Stimulated activated naive B cell treated with anti-CD40 and anti-IgM and Interleukin-4, amounts not matched to agents 10 μg/mL and 1 μg/mL and 100 μg/mL, for 72 hours (primary cell): ENCODE measurements at places on chromosomes 3 and 15.

DNA sequence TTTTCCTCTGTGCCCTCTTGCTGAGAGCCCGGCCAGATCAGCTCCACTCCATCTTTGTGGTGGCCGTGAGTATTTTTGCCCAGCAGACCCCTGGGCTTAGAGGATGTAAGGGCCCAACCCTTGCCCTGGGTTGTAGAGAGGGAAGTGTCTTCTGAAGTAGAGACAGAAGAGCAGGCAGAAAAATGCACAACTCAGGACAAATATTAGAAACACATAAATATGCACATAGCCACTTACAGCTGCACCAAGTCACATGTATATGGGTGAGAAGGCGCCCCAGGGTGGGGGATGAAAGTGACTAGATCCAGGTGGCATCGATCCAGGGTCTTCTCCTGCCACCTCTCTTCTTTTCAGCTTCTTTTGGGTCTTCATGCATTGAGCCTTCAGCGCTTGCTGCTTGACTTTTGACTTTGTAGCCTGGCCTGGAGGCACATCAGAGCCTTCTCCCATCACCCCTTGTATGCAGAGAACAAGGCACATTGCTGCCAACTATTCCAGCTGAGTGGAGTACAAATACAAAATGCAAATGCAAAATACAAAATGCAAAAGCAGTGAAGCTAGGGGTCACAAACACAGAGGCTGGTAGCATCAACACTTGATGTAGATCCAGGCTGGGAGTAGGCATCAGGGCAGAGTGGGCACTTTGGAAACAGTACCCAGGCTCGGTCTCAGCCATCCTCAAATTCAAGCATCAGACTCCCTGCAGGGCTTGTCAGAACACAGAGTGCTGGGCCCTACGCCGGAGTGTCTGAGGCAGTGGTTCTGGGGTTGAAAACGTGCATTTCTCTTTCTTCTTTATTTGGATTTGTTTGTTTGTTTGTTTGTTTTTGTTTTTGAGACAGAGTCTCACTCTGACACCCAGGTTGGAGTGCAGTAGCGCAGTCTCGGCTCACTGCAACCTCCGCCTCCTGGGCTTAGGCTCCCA lies 133.0 kb downstream of the ASB7 start:
- DNase-seq: no peak
- no peaks in the 10 kb centered on the region for H3K36me3 ChIP-seq
- H3K27ac ChIP-seq: no peak overlapping the region
- H3K4me1 ChIP-seq: no peaks in the 10 kb centered on the region
- no peak overlapping the region for H3K4me3 ChIP-seq

DNA sequence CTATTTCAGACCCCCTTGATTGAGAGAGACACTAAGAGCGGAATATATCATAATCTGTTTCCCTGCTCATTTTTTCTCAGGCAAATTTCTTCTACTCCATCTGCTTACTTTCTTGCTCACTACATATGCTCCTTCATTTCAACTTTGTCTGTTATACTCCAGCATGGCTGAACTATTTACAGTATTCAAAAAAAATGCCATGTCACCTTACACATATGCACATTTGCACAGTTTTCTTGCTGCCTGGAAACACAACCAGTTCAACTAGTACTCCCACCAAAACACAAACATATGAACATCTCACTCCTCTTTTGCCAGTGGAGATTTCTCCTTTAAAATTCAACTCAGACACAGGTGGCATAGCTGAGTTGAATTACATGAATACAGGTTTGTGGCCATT lies 1142.1 kb upstream of the CADM2 start:
- no peaks in the 10 kb centered on the region for H3K4me1 ChIP-seq
- no peaks in the 10 kb centered on the region for H3K27me3 ChIP-seq
- H3K36me3 ChIP-seq: no peaks in the 10 kb centered on the region
- no peak overlapping the region for H3K4me3 ChIP-seq

DNA sequence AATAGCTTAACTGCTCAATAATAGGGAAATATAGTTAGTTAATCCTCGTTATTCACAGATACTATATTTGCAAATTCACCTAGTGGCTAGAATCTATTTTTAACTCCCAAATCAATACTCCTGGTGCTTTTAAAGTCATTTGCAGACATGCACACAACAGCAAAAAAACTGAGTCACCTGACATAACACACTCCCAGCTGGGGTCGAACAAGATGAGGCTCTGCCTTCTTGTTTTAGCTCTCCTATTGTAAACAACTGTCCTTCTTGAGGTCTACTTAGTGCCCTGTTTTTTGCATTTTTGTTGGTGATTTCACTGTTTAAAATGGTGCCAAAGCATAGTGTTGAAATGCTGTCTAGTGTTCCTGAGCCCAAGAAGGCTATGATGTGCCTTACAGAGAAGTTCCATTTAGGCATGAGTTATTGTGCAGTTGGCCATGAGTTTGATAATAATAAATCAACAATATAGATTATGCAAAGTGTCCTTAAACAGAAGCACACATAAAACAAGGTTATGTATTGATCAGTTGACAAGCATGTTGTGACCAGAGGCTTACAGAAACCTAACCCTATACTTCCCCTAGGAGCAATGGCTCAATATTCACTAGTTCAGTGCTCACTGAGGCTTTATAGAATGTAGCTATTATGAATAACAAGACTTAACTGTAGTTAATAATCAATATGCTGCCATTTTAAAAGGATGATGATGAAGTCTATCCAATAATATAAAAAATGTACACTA lies 18.6 kb downstream of the MAP3K13 start:
- H3K27ac ChIP-seq: no peak overlapping the region
- no peak for DNase-seq
- H3K4me1 ChIP-seq: no peaks in the 10 kb centered on the region
- H3K4me3 ChIP-seq: no peak overlapping the region
- H3K36me3 ChIP-seq: no peaks in the 10 kb centered on the region

DNA sequence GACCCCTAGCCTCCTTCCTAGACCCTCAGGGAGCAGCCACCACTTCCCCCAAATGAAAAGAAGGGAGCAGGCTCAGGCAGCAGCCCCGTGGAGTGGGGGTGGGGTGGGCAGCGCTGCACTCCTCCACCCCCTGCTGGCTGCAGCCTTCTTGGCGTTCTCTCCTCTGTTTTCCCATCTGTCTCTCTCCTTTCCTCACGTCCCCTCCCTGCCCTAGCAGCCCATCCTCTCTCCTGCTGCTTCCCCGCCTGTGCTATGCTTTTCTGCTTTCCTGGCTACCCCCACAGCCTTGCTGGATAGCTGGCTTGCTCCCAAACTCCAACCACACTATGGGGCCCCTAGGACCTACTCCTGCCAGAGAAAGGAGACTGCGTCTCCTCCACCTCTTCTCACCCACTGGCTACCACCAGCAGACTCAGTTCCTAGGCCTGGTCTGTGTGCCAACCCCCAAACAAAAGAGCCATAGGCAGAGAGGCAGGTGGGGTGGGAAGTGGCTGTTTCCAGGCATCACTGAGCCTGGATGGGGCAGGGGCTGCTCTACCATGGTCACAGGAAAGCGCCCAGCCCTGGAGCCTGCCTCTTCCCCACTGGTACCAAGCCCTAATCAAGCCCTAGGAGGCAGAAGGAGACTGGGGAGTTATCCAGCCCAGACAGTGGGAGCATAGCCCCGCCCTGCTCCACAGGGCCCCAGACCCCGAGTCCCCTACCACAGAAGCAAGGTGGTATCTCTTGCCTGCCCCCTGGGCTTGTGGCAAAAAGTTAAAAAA lies 3.4 kb upstream of the DISP2 start:
- H3K27ac ChIP-seq: no peak overlapping the region
- H3K4me1 ChIP-seq: peaks cover 8% of the 10 kb centered on the region
- H3K36me3 ChIP-seq: no peaks in the 10 kb centered on the region

GRCh38 chr3:95655363-95655986 lies 1158.9 kb upstream of the EPHA6 start:
- no peak overlapping the region for H3K27ac ChIP-seq
- DNase-seq: no peak
- H3K27me3 ChIP-seq: no peaks in the 10 kb centered on the region
- no peaks in the 10 kb centered on the region for H3K36me3 ChIP-seq
- H3K4me1 ChIP-seq: no peaks in the 10 kb centered on the region
- no peak overlapping the region for H3K4me3 ChIP-seq

DNA sequence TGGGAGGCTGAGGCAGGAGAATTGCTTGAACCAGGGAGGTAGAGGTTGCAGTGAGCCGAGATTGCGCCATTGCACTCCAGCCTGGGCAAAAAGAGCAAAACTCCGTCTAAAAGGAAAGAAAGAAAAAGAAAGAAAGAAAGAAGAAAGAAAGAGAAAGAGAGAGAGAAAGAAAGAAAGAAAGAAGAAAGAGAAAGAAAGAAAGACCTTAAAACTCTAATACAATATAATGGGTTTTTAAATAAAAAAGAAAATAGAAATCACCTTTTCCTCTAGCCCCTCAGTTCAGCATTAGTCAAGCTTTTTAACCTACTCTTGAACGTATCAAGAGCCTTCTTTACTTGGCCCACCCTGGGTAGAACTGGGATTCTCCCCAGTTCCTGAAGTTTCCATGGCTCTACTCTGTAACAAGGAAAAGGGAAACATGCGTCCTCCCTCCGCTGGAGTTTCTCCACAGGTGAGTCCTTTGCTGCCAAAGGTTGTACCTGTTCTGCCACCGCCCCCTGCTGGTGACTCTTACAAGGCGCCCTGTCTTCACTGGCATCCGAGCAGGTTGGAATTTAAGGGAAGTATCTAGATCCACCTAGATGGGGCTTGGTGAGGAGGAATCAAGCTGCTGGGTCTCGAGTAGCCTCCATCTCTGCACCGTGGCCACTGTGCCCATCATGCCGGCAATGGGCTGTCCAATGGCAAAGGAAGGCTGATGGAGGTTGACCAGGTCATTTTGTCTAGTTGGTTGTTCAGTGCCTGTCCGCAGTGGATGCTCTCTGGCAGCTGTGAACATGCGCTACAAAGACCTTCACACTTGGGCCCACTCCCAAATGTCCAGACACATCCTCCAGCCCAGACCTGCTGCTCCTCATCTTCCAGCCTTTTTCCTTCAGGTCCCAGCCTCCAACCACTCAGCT lies 20.6 kb upstream of the EPHB3 start:
- H3K27ac ChIP-seq: no peak overlapping the region
- peaks cover 44% of the 10 kb centered on the region for H3K27me3 ChIP-seq
- peak; percentile 43 for DNase-seq
- H3K36me3 ChIP-seq: no peaks in the 10 kb centered on the region
- H3K4me3 ChIP-seq: no peak overlapping the region
- H3K4me1 ChIP-seq: peaks cover 10% of the 10 kb centered on the region

DNA sequence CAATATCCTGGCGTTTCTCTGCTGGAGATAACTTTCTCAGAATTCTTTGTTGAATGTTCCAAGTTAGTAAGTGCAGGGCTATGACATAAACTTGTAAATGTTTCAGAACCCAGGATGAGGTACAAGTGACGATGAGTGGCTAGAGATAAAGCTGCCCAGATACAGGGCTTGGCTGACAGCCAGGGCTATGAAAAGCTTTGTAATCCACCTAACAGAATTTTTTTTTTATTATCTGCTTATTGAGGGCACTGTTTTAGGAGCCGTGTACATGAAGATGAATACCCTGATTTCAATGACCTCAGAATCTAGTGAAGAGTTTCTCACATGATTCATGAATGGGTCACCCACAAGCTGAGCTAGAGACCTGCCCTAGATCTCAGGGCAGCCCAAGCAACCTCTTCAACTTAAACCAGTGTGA lies 431.4 kb downstream of the DIPK2A start:
- H3K36me3 ChIP-seq: no peaks in the 10 kb centered on the region
- DNase-seq: no peak
- no peak overlapping the region for H3K27ac ChIP-seq
- no peaks in the 10 kb centered on the region for H3K27me3 ChIP-seq

- DNase-seq: no peak
- no peaks in the 10 kb centered on the region for H3K4me1 ChIP-seq
- no peak overlapping the region for H3K4me3 ChIP-seq
- H3K27ac ChIP-seq: no peak overlapping the region
Observed at GRCh38 chr3:40939030-40939740, 260.1 kb upstream of the CTNNB1 start.

GRCh38 chr3:42387802-42388651 lies 22.4 kb downstream of the LYZL4 start:
- no peak overlapping the region for H3K27ac ChIP-seq
- H3K4me1 ChIP-seq: no peaks in the 10 kb centered on the region
- peaks cover 18% of the 10 kb centered on the region for H3K27me3 ChIP-seq
- no peak overlapping the region for H3K4me3 ChIP-seq

GRCh38 chr3:151743855-151744254 lies 10.1 kb downstream of the AADACL2 start:
- H3K4me1 ChIP-seq: no peaks in the 10 kb centered on the region
- H3K27me3 ChIP-seq: no peaks in the 10 kb centered on the region
- H3K36me3 ChIP-seq: no peaks in the 10 kb centered on the region

- no peak for DNase-seq
- H3K4me3 ChIP-seq: no peak overlapping the region
- H3K27me3 ChIP-seq: no peaks in the 10 kb centered on the region
- no peaks in the 10 kb centered on the region for H3K36me3 ChIP-seq
Observed at GRCh38 chr3:46848271-46849044, 14.8 kb downstream of the MYL3 start.

DNA sequence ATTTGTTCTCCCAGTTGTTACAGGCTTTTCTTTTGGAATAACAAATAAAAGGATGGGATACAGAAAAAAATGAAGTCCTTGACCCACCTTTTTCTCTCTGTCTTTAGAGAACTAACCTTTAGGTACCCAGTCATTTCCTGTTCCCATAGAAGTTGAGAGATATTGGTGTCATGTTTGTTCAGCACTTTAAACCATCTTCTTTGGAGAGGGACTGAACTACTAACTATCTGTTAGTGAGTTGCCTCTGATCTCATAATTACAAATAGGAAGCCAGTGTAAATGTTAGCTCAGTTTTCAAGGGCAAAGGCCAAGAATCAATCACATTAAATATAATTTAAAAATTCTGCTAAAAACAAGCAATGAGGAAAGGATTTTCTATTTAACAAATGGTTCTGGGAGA lies 72.9 kb upstream of the DCBLD2 start:
- H3K27ac ChIP-seq: no peak overlapping the region
- no peaks in the 10 kb centered on the region for H3K36me3 ChIP-seq

DNA sequence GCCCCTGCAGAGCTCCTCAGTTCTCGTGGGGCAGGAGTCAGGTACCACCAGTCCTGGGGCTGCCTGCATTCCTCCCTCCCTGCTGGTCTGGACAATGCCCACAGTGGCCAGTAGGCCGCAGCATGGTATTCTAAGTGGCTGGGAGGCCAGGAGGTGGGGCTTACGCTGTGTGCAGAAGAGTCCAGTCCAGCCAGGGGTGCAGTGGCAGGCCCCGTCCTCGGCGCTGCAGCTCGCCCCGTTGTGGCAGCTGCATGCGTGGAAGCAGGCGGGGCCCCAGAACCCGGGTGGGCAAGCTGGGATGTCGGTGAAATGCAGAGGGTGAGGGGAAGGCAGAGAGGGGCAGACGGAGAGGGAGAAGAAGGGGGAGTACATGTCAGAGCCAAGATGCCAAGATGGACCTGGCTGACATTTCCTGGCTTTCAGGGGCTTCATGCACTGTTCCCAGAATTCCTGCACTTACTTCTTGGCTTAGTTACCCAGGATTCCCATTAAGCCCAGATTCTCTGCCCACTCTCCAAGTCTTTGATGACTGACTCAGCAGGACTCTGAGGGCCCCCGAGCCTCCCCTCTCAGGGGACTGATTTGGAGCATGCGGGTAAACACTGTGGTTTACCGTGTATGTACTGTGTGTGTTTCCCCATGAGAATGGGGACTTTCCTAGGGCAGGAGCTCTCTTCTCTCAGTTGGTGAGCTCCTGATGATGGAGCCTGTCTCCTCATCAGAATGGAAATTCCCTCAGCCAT lies 47.5 kb downstream of the RAB11A start:
- H3K36me3 ChIP-seq: peaks cover 3% of the 10 kb centered on the region
- no peaks in the 10 kb centered on the region for H3K27me3 ChIP-seq
- H3K27ac ChIP-seq: peak overlapping the region; percentile 93

- DNase-seq: no peak
- H3K4me3 ChIP-seq: no peak overlapping the region
- H3K27me3 ChIP-seq: no peaks in the 10 kb centered on the region
- no peaks in the 10 kb centered on the region for H3K36me3 ChIP-seq
- H3K4me1 ChIP-seq: peaks cover 10% of the 10 kb centered on the region
Observed at GRCh38 chr3:9175421-9175820, 74.0 kb downstream of the SRGAP3 start.
